Activated CD4-positive, alpha-beta T cell treated with anti-CD3 and anti-CD28 coated beads for 48 hours (primary cell): ENCODE measurements at places on chromosomes 7 and 10.
A peak's percentile ranks its signal among the peaks of the same experiment; 100 is the strongest.

- no peak for DNase-seq
Measured at GRCh38 chr7:2444476-2444875, 31.7 kb downstream of the GRIFIN start.

DNA sequence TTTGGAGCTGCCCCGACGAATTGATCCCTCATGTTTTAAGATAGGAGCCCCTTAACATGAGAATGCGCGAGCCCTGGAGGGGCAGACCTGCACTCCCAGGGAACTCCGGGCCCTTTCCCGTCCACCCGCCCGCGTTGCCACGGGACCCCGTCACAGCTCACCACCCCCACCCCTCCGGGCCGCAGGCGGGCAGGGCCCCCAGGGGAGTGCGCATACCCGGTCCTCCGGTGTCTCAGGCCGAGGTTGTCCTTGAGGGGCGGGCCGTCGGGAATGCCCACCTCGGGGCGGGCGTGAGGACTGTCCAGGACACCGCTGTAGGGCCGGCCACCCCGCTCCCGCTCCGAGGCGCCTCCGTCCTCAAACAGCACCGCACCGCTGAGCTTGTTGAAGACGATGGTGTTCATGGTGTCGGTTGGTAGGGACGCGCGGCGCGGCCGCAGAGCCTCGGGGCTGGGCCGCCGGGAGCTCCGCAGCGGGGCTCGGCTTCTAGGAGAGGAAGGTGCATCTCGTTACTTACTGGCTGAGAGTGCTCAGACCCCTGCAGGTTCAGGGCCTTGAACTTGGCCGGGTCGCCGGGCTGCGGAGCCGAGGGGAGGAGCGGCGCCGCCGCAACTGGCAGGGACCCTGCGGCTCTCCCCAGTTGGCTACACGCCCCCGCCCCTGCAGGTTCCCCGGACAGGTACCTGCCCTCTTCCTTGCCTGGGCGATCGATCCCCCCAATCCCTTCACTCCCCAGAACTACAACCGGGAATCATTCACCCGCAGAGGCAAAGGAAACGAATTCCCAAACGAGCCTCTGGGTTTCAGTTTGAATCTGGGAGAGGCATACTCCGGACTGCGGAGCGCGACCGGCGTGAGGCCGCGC is 2.4 kb downstream of the MKX start:
- peak; percentile 46 for DNase-seq

GRCh38 chr7:126799541-126799940 is 453.2 kb downstream of the GRM8 start:
- no peak for DNase-seq

GRCh38 chr7:143408686-143409561 is at the start of gene EPHA1:
Gene EPHA1, minus strand, starts transcription at chr7:143408856. Its CDS starts 51 bp downstream, at chr7:143408805.
- DNase-seq: peak; percentile 51

DNA sequence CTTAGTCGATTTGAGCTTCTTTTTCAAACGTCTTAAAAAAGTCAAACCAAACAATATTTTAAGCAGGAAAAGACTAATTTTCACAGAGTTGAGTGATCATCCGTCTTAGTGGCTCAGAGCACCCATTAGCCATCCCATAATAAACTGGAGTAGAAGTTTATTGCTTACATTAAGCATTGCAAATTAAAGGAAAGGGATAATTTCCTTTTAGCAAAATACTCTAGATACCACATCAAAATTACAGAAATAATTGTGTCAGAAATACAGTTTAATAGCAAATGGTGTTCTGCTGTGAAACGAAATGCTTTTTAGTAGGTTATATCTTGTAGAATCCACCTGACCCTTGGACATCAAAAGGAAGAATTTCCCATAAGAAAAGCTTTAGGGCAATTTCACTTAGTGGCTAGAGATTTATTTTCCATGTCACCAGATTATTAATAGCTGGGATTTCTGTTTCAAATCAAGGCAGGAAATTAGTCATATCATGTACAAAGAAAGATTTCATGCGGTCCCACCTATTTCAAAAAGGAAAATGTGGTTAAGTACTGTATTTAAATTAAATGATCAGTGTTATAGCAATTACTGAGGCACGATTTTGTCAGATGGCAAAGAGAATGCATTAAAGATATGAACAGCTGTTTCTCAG is 96.2 kb downstream of the NPTX2 start:
- no peak for DNase-seq

DNA sequence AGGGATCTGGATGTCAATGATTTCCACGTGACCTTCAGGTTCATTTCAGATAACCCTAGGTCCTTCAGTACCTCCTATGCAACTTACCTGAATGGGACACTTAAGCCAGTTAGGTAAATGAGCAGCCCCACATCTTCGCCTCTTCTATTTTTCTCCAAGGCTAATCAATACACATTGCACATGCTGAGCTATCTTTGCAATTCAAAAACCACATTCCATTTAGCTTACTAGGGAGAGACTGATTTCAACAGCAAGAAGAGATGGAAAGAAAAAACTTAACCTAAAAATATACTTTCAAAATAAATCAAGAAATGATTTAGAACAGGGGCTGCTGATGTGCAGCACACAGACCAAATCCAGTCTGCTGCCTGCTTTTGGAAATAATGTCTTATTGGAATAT is 81.8 kb upstream of the CDCA7L start:
- DNase-seq: no peak

DNA sequence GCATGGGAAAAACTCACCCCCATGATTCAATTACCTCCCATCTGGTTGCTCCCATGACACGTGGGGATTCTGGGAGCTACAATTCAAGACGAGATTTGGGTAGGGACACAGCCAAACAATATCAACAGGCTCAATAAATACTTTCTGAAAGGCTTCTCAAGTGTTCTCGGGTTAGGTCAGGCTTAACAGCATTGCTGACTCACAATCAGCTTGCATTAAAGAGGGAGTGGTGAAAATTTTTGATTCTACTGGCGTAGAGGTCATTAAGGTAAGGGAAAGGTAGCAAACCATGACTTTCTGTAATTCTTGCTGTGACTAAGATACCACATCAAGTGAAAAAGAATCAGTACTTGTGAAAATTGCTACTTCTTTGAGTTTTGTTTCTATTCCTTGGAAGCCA is 126.4 kb downstream of the JCAD start:
- DNase-seq: no peak

GRCh38 chr10:127306479-127306878 is 110.1 kb upstream of the INSYN2A start:
- no peak for DNase-seq

DNA sequence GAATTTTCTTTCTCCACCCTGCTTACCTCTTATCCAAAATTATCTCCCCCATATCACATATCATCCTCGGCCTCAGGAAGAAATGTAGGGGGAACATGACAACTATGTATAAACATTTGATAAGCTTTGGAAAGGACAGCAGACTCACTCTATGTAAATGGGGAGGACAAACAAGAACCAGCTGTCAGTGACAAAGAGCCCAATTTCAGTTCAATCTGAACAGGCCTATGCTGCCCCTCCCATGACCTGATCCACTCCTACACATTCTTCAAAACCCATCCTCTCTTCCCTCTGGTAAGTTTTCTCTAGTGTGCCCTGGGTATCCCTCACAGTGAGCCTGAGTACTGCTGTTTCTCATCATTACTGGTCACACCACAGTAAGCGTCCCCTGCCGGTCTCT is 20.8 kb downstream of the FZD9 start:
- no peak for DNase-seq

DNA sequence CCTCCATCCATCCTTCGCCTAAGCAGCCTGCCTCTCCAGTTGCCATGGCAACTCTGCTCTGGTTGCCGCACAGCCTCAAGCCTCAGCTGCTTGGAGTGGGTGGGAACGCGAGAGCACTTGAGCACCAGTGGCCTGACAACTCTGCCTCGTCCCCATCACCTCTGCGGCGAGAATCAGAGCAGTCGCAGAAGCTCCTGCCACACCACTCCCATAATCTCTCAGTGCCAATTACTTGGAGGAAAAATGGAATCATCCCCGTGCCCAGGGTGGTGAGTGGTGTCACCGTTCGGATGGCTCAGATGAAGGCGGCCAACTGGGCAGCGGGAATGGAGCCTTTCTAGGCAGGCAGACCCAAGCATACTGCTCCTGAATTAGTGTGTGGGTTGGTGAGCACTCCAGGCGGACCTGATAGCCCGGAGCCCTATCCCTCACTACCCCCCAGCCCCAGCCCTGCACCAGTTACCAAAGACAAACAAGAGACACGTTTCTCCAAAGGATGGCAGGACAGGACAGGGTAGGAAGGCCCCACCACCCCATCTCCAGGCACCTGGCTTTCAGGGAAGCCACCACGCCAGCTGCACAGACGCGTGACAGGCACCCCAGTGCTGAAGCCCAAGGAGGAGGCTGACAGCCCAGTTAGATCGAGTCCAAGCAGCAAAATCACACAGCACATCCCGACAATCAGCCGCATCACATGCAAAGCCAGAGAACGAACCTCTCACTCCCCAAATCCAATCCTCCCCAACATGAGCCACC is 335.4 kb downstream of the PTPRN2 start:
- no peak for DNase-seq

GRCh38 chr7:108613147-108613948 is 43.7 kb downstream of the DNAJB9 start:
- no peak for DNase-seq
